ENCODE measurements at places on chromosomes 1 and 21.

GRCh38 chr21:21406921-21407320 lies 408.7 kb downstream of the NCAM2 start:
- DNase-seq, result no peak

GRCh38 chr1:85936470-85936869 lies 220.1 kb downstream of the COL24A1 start:
- no peak for DNase-seq

GRCh38 chr1:181257117-181257516 lies 168.6 kb downstream of the IER5 start:
- no peak for DNase-seq

- DNase-seq, result no peak
Measured at GRCh38 chr1:198157847-198158725, 1.3 kb downstream of the NEK7 start.

DNA sequence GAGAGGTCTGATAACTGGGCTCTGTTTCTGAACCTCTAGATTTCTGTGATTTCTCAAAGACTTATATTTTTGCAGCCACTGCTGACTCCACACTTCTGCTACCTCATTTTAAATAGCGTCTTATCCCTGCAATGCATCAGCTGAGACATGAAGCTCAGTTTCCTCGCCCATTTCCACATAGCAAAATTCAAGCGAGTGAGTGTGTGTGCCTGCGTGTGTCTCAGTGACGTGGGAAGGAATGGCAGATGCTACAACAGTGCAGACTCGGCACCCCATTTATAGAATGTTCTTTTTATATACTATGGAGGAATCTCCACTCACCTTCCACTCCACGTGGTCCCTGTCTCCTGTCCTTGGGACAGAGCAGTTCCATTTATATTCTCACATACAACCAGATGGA lies 35.7 kb downstream of the ZMYND12 start:
- DNase-seq, result no peak
